RPMI7951 (cell line): ENCODE measurements at places on chromosomes 12 and 14.

GRCh38 chr12:41140117-41140516 is 48.0 kb upstream of the PDZRN4 start:
- no peak for DNase-seq

DNA sequence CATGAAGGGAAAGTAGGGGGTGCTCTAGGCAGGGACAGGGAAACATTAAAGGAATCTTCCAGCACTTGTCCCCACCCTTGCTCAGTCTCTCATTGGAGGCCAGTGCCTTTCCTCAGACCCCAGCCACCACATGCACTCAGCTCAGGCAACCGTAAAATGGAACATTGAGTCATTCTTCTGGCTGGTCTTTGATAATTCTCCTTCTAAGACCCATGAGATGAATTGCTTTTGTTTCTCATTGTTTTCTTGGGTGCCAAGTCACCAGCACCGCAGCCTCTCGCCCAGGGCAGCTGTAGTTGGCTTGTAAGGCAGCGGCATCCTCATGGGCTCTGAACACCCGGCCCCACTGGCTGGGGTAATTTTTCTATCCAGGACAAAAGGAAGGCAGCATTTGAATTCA is 108.2 kb downstream of the PHETA1 start:
- no peak for DNase-seq

- no peak for DNase-seq
These were observed 2.1 kb downstream of the TARBP2 start for GRCh38 chr12:53502983-53503728.

DNA sequence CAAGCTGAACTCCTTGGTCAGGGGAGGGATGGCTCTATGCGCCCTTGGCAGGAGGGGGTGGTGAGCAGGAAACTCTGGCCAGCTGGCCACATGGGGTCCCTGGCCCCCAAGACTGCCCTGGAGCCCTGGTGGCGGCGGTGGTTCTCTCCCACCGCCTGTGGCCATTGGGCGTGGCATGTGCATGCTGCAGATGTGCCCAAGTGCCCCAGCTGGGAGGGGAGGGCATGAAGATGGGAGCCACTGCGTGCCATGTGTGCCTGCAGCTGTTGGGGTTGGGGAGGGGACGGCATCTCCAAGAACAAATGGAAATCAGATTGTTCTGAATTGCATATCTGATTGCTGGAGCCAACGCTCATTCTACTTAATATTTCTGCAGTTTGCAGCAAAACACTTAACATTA is 115.7 kb upstream of the IGF1 start:
- DNase-seq, result peak; percentile 7

- DNase-seq, result no peak
These were observed 21.0 kb downstream of the WIF1 start for GRCh38 chr12:65100140-65100539.

- no peak for DNase-seq
These were observed 217.6 kb downstream of the EFCAB11 start for GRCh38 chr14:89736881-89737280.

- DNase-seq, result no peak
These were observed 135.5 kb downstream of the CRADD start for GRCh38 chr12:93812626-93813025.

DNA sequence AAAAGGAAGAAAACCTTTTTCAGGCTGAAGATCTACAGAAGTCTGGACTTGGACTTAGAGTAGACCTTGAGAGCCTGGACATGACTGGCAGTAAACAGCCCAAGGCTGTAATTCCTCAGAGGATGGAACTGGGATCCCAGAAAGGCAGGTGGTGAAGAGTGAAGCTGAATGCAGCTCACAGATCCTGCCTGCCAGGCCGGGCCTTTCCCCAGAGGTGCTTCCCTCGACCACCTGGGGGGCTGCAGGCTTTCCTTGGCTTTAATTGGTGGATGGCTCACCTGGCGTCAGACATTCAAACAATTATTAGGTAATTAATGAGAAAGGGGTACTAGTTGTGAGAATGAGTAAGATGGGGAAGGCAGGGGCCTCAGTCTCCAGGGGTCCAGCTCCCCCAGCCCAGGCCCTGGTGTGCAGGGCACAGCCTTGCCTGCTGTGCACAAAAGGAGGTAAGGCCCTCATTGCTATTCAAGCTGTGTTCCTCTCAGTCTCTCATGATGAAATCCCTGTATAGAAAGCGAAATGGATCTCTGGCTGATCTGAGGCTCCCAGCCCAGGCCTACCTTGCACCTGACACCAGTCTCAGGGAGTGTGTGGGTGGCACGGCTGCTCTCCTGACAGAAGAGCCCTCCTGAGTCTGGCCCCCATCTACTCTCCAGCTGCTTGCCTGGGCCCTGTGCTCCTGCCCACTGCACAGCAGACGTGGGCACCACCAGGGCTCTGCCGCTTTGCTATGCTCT is 63.0 kb upstream of the TCL1A start:
- no peak for DNase-seq

GRCh38 chr12:6372403-6373003 is 2.9 kb downstream of the SCNN1A start:
- peak; percentile 86 for DNase-seq

DNA sequence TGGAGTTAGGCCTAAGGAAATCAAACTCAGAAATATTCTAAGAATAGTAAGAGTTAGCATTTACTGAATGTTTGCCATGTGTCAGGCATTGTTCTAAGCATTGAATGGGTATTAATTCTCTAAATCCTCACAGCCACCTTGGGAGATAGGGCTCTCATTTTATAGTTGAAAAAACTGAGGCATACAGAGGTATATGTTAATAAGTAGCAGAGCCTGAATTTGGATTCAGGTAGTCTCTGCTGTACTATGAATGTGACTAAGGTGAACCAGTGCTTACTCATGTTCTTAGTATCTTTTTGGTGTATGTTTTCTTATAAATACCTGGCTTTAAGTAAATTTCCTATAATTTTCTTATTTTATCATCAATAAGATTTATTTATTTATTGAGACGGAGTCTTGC is 8.1 kb downstream of the ARF6 start:
- DNase-seq, result no peak

DNA sequence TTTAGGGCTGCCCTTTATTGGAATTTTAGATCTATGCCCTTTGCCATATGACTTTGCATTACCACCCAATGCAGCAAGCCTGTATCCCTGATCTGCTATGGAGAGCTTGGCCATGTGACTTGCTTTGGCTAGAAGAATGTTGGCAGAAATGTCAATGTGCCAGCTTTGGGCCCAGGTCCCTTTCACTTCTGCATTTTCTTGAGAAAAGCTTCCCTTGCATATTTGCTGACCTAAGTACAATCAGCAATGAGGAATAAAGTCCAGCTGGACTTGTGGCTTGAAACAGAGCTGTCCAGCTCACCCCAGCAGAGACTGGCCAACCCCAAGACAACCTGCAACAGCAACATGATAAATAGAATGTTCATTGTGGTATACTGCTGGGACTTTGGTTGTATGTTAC is 135.9 kb downstream of the PAH start:
- no peak for DNase-seq

GRCh38 chr14:102249041-102249440 is 55.9 kb downstream of the MOK start:
- peak; percentile 24 for DNase-seq

- DNase-seq, result no peak
These were observed 2.4 kb upstream of the GALNT8 start for GRCh38 chr12:4717806-4718205.

GRCh38 chr14:74034572-74034971 is 15.4 kb downstream of the BBOF1 start:
- no peak for DNase-seq

- DNase-seq, result no peak
These were observed 23.7 kb downstream of the SPRING1 start for GRCh38 chr12:116714175-116714574.

DNA sequence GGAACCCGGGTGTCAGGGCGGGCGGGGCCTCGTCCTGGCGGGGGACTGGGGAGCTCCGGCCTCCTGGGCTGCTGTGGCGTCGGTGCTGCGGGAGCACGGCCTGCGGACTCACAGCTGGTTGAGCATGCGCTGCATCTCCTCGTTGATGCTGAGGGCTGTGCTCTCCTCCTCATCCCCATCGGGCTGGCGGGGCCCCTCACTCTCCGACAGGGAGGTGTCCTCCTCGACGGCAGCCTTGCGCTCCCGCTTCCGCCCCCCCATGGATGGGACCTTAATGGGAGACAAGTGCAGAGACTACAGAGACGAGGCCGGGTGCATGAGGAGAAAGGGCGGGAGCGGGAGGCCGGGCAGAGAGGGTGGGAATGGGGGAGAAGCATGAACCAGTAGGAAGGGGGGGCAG is 7.3 kb downstream of the IFFO1 start:
- DNase-seq, result no peak

- DNase-seq, result peak; percentile 78
These were observed 9.0 kb downstream of the ADCY6 start for GRCh38 chr12:48779869-48780268.

DNA sequence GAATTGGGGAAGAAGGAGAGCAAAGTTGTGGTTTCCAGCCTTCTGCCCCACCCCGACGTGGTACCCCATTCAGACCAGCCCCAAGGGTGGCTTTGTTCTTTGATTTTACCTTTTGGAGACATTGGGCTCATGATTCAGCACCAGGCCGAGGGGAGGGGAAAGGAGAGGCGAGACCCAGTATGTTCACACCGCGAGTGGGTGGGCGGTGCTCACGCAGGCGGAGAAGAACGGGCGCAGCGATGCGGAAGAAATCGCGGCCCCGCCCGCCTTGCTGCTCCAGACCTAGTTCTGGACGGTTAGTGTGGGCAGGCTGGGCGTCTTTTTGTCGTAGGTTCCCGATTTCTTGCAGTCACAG is 963 bp downstream of the ATL1 start:
- peak; percentile 36 for DNase-seq

- no peak for DNase-seq
These were observed 75.8 kb downstream of the LRP6 start for GRCh38 chr12:12191008-12191407.

- DNase-seq, result no peak
These were observed 163.3 kb downstream of the DACT1 start for GRCh38 chr14:58801086-58801485.

- DNase-seq, result no peak
These were observed 100.6 kb downstream of the NPAS3 start for GRCh38 chr14:33039311-33039710.

DNA sequence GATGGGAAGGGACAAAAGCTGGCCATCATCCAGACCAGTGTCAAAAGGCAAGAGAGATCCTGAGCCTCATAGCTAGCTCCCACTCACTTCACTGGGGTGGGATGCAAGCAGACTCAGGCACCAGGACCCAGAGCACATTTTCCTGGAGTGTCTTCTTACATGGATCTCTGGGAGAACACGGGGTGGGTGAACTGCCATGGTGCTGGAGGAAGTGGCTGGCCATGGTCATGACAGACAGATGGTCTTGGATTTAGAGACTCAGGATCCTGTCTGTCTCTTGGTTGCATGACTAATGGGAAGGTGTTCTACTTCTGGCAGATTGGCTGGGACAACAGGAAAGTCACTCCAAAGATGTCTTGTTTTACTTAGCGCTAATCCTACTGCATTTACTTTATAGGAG is 311.5 kb downstream of the ATP23 start:
- peak; percentile 15 for DNase-seq

DNA sequence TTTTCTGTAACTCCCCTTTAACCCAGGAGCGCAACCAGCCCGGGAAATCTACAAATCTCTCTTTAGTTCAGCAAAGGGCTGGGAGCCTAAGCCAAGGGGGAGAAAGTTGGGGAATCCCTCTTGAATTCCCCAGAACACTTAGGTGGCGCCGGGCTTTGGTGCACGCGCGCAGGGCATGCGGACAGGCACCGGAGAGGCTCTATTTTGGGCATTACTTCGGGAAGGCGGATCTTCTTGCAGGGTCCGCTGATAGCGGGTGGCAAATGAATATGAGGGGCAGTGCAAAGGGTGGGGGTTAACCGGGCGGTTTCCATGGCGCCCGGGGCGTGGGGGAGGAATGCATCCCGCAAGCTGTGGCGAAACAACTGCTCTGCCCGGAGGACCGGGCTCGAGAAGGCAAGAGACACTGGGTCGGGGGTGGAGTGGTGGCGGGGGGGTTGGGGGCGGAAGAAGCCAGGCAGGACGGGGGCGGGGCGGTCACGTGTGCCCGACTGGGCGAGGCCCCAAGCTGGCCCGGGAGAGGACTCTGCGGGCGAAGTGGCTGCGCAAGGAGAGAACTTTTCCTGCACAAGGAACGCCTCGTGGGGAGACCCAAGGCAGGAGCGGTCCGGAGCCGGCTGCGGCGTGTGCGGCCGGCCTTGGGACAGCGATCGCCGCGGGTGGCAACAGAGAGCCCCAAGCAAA is at the start of gene FLVCR2:
Gene FLVCR2 (plus strand): TSS at position 519 of the 684 bp plus-strand sequence. CDS start 353 bp downstream, outside the sequence.
- DNase-seq, result peak; percentile 67

DNA sequence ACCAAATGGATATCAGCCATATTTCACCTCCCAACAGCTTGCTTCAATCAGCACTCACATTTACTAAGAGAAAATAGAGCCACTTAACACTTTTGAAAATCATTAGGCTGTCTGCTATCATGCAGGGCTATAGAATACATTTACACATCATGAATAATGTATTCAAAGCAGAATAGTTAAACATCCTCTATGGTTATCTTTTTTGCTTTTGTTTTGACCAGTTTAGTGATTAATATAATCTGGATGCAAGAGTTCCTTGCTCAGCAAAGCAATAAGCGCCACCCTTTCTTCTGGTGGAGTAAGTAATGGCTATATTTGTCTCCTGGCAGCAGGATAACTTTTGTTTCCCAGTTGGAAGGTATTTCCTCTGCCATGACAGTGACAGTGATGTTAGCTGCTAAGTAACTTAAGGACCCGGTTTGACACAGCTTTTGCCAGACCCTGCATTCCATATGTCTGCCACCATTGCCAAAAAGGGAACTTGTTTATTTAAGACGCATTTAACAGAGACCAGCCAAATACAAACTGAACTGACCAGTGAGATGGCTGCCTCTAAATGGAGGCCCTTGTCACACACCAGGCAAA is 70.3 kb upstream of the NR2C1 start:
- DNase-seq, result no peak
